T follicular helper cell (primary cell): ENCODE measurements at places on chromosomes 5 and 9.

GRCh38 chr5:132110930-132111329 lies 37.3 kb downstream of the CSF2 start:
- no peak for DNase-seq

GRCh38 chr9:7542126-7542525 lies 257.5 kb downstream of the DMAC1 start:
- no peak for DNase-seq

DNA sequence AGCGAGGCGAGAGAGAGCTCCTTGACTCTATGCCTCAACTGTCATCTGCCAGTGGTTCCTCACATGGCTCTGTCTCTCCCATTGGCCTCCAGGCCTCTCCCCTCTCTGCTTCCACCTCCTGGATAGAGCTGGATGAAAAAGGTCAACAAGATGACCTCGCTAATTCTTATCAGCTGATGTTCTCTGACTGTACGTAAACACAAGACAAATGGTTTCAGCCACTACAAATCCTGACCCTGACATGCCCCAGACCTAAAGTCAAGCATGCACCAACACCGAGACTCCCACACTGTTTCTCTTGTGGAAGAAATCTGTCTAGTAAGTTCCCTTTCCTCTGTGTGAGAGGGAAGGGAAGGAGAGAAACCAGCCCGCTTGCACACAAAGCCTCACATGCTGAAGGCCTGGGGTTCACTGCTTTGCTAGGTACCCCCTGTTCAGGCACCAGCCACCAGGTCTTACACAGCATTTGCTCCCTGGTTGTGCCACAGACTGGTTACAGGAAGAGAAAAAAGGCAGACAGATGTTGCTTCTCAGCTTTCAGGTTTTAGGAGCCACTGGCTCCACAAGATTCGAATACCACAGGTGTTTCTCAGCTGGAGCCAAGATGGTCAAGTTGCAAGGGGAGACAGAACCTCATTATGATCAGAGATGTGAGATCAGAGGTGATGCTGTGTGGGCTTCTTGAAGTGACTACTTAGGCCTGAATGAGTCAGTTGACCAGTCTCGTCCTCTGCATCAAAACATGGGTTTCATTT lies 592.5 kb downstream of the CCDC171 start:
- DNase-seq = no peak

DNA sequence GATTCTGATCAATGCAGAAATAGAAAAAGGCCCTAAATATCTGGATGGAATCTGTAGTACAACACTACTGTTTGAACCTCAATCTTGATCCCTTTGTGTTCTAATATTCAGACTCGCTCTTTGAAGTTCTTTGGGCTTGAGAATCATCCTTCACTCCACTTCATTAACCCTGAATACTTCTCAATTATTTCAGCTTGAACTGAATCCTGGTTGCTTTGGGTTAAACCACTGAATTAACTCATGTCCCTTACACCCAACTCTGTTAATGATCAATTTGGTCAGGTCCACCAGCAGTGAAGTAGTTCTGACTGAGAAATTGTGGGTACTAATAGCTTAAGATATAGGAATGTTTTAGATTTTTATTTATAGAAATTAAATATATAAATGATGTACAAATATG lies 1707.2 kb upstream of the ACO1 start:
- no peak for DNase-seq

GRCh38 chr5:57231607-57232006 lies 57.7 kb downstream of the GPBP1 start:
- DNase-seq = no peak

- peak; percentile 56 for DNase-seq
Observed at GRCh38 chr5:31638748-31639418, at the start of gene PDZD2. Gene PDZD2, plus strand, starts transcription at chr5:31639131.

DNA sequence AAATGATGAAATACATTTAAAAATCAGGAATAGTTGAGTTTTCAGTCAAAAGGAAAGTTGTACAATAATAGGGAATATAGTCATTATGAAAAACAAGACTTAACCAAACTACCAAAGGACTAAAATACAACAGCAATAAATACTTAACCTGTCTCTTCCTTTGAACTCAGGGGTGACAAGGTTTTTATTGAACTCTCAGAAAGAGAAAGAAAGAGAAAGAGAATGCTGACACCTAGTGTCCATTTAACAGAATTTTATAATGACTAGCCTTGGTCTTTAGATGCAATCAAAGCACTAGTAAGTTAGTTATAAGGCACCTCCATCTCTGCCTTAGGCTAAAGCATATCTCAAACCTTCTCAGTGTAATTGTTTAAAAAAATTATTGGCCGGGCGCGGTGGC lies 47.5 kb downstream of the UIMC1 start:
- DNase-seq = no peak

DNA sequence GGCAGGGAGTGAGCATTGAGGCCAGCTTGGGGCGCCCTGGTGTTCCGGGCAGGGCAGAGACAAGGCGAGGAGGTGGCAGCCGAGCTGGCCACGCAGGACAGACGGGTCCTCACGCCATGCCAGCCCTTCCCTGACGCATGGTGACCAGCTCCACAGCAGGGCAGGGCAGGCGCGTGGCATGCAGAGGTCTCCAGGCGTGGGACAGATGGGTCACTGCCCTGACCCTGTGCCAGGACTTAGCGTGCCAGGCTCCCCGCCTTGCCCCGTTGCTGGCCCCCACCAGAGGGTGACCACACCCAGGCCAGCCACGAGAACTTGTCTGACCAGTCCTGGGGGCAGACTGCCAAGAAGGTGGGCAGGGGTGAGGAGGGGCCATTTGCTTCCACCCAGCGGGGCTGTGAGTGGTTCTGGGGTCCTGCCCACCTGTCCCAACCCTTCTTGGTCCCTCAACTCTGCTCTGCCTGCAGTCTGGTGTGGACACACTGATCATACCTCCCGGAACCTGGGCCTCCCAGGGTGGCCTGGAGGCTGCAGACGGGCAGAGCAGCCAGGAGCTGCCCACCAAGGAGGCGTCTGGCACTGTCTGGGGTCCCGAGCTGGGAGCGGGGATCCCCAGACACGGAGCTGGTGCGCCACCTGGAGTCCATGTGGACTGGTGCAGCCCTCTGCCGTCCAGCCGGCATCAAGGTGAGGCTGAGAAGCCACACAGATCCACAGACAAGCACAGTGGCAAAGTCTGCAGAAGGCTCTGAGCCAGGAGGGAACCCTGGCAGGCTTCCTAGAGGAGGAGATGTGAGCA lies at the start of gene RNF224:
Gene RNF224, plus strand, starts transcription at position 449 of the 799 bp plus-strand sequence. CDS start 834 bp downstream, outside the sequence.
- peak; percentile 74 for DNase-seq

DNA sequence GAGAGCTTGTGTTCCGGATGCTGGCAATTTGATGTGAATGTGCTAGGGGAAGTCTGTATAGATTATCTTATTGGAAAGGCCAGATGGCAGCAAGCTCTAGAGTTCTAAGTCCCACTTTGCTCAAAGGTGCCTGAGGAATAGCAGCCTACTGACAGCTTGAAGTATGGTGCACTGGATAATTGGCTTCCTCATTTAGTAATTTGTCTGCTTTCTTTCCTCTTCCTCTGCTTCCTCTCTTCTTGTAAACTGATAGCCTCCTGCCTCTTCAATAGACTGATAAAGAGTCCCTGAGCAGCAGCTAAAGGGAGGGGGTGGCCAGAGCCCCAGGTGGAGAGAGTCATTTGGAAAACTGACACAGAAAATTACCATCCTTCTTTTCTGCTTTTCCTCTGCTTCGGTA lies 177.3 kb downstream of the FGF1 start:
- DNase-seq = no peak

- no peak for DNase-seq
Observed at GRCh38 chr9:127524373-127524772, 73.1 kb downstream of the LRSAM1 start.

- no peak for DNase-seq
Observed at GRCh38 chr9:126860757-126861466, 473 bp downstream of the ZBTB34 start.

DNA sequence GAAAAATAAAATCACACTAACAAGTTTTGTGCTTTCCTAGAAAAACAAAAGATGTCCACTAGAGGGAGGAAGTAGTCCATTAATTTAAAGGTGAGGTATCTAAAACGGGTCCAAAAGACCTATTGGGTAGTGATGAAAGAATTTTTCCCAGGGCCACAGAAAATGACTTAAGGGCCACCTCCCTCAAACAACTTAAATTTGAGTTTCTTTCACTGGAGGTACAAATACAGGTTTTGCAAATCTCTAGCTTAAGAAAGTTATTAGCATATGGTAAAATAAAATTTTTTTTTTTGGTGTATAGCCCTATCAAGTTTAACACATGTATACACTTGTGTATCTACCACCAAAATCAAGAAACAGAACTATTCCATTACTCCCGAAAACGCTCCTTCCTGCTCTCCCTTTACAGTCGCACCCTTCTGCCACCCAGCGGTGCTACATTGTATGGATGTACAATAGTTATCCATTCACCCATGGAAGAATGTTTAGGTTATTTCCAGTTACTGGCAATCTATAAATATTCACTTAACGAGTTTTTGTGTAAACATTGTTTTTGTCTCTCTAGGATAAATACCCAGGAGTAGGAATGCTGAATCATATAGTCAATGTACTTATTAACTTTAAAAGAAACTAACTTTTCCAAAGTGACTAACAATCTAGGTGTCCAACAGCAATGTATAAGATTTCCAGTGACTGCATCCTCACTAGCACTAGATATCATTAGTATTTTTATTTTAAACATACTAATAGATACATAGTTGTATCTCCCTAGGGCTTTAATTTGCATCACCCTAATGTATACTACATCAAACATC lies 21.9 kb downstream of the DEPDC1B start:
- DNase-seq = no peak

DNA sequence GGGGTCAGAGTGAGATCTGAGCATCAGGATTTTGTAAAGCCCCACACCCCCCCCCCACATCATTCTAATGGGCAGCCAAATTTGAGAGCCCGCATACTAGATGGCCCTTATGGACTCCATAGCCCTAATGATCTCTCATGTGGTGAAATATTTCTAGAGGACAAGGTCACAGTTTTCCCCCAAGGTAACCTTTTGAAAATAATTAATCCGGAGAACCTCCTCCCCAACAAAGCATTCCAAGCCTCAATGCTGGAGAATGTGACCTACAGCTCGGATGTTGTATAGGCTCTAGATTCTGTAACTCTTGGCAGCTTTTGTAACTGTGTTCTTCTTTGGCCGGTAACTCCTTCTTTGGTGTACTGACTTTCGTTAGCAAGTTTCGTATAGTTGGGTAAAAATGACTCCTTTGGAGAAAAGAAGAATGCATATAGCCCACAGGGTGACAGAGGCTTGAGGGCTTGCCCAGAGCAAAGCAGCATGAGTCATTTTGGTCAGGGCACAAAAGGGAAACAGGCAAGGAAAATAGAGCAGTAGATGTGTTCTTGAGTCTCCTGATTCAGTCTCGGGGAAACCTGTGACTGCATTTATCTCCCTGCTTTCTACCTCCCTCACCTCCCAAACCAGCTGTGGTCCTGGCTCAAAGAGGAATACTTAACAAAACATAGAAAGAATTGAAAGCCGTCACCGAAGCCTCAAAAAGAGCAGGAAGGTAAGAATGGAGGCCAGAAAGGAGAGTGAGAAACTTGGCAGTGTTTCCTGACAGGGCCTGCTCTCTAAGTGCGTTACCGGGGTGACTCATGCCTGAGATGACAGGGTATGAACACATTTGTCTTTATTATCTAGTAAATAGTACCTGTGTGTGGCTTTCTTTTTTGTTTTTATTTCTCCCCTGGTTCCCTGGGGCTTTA lies 6.6 kb upstream of the XPA start:
- DNase-seq = no peak

DNA sequence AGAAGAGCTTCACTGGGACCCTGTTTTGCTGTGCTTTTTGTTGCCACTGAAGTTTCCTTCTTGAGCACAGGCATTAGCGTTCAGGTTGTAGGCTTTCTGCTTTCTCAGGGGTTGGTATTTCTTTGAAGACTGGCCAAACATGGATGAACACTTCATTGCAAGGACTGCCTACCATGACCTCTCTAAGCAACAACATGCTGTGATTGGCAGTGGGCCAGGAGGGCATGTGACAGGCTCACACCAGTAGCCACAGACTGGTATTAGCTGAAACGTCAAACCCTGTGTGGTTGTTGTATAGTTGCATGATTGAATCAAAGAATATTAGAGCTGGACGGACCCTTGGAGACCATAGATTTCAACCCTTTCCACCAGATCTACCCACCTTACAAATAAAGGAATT lies 20.0 kb upstream of the MLANA start:
- no peak for DNase-seq

GRCh38 chr5:68245319-68245718 lies 29.8 kb downstream of the PIK3R1 start:
- no peak for DNase-seq

DNA sequence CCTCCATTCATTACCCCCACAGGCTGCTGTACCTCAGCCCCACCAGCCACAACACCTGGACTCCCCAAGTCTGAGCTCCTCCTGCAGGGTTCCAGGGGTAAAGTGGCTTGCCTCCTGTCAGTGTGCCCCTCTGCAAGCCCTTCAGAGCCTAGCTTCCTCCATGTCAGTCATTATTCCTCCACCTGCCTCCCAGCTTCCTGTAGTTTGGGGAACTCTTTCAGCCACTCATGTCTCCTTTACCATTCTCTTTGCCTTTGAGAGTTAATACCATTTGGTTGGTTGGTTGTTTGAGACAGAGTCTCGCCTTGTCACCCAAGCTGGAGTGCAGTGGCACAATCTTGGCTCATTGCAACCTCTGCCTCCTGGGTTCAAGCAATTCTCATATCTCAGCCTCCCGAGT lies 36.2 kb downstream of the IRF1 start:
- no peak for DNase-seq

GRCh38 chr5:54180630-54181031 lies 129.7 kb downstream of the ARL15 start:
- no peak for DNase-seq

- no peak for DNase-seq
Observed at GRCh38 chr5:81800797-81801196, 49.9 kb upstream of the SSBP2 start.

GRCh38 chr5:72624641-72625236 lies 117.5 kb upstream of the ZNF366 start:
- no peak for DNase-seq

GRCh38 chr9:95807326-95807947 lies 68.1 kb upstream of the ERCC6L2 start:
- no peak for DNase-seq

DNA sequence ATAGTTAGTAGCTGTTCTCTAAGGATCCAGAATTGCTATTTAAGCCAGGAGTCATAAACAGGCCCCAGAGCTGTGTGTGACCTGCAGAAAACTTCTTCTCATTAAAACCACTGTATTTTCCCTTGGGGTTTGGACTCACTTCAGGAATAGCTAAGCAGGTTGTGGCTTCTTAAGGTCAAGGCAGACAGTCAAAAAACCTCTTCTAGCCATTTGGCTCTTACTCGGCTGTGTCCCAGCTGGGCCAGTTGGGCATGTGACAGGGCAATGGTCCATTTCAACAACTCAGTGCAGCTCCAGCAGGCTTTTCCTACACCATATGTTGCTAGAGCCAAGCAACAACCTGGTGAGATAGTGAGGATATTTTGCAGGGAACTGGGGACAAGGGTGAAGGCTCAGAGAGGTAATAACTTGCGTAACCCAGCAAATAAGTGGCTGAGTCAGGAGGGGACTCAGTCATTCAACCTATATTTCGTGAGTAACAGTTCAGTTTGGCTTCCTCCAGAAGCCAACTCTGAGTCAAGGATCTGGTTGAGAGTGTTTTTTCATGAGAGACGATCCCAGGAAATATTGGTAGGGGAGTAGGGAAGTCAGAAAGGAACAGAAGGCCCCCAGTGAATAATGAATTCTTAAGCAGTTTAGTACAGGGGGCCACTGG lies 115.4 kb upstream of the PPP2R2B start:
- no peak for DNase-seq

GRCh38 chr9:69815313-69815712 lies 5.3 kb upstream of the CFAP95 start:
- DNase-seq = no peak

GRCh38 chr9:120683150-120683549 lies 31.1 kb downstream of the MEGF9 start:
- no peak for DNase-seq

GRCh38 chr5:139740992-139741672 lies 54.5 kb upstream of the PSD2 start:
- DNase-seq = no peak
